Astrocyte (in vitro differentiated cells and primary cell): ENCODE measurements at places on chromosomes 7 and 10.

DNA sequence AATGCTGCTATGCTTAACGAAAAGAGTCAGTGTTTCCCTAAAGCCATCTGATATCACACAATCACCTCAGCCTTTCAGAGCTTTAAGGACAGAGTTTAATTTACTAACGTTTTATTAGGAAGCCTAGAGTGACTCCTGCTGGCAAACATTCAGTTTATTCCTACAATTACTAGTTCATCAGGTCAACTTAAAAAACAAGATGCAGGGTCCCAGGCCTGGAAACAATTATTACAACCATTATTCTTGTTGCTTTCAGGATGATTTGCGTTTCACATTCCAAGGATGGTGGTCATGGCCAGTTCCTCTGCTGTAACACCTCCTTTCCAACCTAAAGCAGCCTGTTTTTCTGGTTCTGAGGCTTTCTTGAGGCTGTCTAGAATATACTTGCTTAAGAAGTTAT is 1.5 kb upstream of the FAM53B start:
- DNase-seq: no peak

DNA sequence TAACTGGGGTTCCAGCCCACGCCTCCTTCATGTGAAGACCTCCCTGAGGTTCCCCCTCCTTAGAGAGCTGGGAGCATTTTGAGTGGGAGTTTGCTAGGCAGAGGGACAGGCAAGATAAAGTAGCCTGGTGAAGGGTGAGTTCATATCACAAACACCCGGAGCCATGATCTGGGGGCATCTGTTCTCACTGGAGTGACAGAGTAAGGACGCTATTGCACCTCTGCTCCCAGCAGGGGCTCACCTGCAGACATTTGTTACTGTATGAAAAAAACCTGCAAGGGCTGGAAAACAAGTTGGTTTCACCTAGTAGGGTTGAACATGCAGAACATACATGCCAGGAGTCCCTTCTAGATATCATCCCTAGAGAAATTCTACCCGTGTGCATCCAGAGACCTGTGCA is 88.4 kb downstream of the CARD11 start:
- DNase-seq: no peak

GRCh38 chr7:137633133-137633532 is 213.6 kb downstream of the DGKI start:
- DNase-seq: no peak

DNA sequence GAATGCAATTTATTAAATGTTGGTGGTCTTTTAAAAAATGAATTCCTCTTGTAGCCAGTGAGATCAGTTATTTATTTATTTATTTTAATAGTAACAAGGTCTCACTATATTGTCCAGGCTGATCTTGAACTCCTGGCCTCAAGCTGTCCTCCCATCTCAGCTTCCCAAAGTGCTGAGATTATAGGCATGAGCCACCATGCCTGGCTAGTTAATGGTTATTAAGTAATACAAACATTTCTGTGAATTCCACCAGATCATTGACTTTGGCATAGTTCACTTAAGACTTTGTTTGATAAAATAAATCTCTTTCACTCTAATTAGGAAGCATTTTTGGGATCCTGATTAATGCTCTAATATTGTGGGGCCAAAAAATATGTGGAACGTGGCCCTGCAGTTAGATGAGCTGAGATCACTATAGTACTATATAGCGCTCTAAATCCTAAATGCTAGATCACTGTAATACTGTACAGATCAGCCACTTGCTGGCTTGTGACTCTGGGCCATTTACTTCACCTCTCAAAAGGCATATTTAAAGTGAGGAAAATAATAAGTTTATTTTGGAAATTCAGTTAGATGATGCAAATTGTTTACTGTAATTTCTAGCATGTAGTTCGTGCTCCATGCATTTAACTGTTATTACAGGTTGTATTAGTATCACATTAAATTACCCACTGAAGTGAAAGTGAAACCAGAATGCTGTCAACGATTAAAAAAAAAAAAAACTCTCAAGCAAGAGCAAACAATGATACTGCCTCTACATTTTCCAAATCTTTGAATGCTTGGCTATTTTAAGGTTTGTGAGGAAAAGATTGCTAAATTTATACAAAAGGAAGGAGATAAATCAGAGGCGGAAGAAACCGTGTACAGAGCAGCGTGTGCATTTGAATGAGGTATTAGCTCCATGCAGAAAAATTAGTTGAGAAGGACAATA is 15.9 kb upstream of the FAS start:
- DNase-seq: no peak

- DNase-seq: no peak
These were observed 132.4 kb upstream of the PALS2 start for GRCh38 chr7:24440892-24441291.
